ENCODE measurements at places on chromosomes 7 and 10.

GRCh38 chr7:9835199-9835598 is 1138.5 kb upstream of the PHF14 start:
- DNase-seq = no peak

DNA sequence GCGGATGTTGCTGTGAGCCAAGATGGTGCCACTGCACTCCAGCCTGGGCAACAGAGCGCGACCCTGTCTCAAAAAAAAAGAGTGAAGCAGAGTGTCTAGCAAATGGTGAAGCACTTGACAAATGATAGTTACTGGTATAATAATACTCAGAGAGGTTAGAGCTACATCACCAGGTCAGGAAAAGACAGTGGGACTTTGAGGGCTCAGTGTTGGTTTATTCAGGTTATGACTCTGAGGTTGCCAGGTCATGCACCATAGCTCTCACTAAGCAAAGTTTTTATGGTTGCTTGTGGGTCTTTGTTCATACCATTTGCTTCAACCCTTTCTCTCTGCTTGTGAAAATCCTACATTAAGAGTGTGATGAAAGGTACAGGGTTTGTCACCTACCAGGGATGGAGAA is 13.6 kb downstream of the MRPS33 start:
- DNase-seq = no peak

DNA sequence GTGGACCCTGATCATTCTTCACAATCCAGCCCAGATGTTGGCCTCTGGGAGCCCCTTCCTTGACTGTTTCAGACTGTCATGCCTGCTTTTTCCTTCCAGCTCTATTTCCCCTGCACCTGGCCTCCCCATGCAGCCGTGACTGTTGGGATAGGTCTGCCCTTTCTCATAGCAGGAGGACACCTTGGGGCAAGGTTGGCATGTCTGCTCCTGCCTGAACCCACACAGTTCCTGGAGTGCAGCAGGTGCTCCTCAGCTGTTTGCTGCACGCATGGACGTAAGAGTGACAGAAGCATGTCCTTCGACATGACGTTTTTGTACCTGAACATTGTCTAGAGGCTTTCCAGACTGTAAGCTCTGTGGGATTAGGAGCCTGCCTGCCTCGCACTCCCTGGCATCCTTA is 24.0 kb downstream of the POR start:
- no peak for DNase-seq

- DNase-seq = no peak
Observed at GRCh38 chr7:155696747-155697146, 52.3 kb downstream of the RBM33 start.

DNA sequence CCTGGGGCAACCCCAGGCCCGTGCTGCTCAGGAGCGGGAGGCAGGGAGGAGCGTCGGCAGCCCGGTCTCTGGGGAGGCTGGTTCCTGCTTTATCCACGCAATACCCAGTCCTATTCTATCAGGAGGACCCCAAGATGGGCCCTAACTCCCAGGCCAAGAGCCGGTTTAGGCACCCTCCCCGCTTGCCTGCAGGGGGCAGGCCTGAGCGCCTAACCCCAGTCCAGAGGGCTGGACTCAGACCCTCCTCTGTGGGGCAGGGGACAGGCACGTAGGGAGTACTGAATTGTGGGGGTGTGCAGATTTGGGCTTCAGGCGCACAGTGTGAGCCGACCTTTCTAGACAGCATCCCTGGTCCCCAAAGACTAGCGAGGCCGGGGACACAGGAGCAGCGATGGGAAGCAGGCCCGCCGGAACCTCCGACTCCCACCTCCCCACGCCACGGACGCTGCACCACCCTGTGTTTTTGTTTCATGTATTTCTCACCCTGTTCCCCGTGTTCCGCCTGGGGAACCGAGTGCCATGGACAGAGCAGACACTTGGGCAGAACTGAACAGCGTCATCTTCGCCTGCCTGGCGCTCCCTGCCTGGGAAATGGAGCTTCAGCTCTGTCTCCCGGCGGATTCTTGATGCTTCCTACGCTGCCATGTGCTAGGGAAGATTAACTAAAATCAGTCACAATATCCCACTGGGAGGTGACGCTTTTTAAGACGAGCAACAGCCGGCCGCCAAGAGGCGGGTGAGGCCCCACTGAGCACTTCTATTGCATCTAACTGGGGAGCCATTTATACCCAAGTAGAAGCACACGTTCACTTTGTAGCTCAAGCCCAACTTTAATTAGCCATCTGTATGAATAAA is 5.3 kb downstream of the NUDT1 start:
- no peak for DNase-seq

- no peak for DNase-seq
Observed at GRCh38 chr7:111886233-111886632, 320.0 kb downstream of the DOCK4 start.

GRCh38 chr10:35006836-35007235 is 83.3 kb downstream of the CUL2 start:
- DNase-seq = no peak

Measured in right forelimb (tissue), 1 donor.